ENCODE measurements at places on chromosomes 1 and 21.

DNA sequence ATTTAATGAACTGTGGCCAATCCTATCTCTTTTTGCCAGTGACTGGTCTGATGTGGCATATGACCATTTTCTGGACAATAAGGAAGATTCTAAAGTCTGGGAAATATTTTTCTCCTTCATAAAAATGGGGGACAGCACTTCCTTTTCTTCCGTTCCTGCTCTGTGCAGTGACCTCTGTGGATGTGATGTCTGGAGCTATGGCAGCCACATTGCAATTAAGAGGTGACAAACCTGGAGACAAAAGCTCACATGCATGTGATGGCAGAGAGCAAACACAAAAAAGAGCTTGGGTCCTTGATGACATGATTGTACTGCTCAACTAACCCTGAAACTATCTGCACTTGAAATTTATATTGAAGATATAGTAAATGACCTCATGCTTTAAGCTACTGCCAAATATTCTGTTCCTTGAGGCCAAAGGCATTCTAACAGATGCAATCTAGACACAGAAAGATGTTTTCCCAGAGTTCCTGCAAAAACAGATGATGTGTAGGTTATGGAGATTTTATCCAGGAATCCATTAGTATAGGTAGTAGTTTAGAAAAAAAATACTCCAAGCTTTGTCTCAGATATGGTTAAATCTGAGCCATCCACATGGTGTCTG, 2.2 kb upstream of the MAGI3 start:
- DNase-seq: peak; percentile 19

DNA sequence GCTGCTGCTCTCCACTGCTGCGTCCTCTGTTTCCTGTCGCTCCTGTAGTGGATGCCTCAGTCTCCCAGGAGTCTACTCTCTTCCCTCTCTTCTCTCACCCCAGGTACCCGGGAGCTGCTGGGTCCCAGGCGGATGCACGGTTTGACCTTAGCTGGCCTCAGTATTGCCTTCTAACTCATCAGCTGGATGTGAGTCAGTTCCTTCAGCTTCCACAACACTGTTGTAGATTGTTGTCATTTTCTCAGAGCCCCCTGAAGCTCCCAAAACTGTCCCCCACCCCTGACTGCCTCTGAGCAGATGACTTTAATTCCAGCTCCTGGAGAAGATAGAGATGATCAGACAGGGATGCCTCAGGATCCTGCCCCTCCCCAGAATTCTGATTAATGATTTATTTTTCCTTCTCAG, 7.2 kb downstream of the CNIH3 start:
- no peak for DNase-seq

- DNase-seq: no peak
Observed at GRCh38 chr1:116111524-116112021, 374 bp downstream of the MAB21L3 start.

GRCh38 chr1:8851060-8851459, 27.4 kb downstream of the ENO1 start:
- DNase-seq: no peak

DNA sequence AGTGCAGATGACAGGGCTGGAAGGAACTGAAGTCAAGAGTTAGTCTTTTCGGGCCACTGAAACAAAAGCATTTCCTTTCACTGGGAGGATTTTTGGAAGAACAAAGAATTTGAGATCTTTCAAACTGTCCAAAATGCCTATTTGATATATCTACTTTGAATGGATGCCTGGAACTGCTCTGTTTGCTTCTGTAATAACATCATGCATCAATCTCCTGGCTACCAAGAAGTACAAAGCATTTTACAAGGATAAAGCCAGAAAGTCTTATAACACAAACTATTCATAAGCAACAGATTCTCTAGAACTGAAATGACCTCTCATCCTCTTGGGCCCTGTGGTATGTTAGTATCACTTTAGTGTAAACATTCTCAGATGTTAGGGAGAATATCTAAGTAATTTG, 18.2 kb upstream of the RHOU start:
- DNase-seq: peak; percentile 21

DNA sequence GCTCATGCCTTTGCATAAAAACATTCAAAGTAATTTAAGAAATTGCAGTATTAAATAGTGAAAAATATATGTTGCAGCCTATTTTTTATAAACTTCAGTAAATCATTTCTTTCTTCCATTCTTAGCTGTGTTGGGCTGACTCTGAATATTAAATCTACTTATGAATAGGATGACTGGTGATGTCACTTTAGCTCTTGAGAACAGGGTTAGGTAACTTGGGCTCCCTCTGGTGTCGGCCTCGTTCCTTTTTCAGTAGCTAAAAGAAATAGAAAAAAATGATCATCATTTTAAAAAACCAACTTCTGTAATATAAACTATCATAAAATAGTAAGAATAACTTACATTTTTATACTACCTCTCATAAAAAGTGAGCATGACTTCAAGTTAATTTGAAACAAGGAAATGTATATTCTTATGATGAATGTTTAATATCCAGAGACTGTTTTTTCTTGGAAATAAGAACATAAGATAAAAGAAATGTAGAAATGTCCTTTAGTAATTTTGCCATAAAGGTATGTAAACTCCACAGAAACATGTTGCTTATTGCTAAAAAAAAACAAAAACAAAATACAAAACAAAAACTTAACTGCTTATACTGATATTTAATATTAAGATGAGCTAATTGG, 26.8 kb upstream of the NCAM2 start:
- DNase-seq: peak; percentile 65

- DNase-seq: peak; percentile 68
Observed at GRCh38 chr1:164780863-164781262, 221.9 kb downstream of the PBX1 start.

DNA sequence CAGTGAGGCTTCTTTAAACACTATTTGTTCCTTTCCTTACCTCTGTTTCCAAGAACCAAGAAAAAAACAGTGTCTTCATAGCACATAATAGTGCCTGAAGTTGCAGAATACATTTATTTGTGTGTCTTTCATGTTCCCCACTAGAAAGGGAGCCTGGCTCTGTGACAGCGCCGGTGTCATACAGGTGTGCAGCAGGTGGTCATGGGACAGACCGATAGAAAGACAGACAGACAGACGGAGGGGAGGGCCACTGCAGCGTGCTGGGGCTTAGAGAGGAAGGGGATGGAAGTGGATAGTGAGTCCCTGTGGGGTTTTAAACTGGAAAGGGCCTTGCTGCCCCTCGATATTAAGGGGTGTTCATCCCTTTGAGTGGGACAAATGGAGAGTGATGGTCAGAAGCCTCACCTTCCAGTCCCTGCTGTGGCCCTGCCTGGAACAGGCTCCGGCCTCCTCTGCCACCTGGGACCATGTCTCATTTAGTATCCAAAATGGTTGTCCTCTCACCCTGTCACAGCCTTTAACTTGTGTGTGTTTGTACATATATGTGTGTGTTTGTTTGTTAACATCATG, 152.9 kb downstream of the PGBD5 start:
- DNase-seq: no peak

- peak; percentile 95 for DNase-seq
Observed at GRCh38 chr1:201530741-201531531, 8.0 kb upstream of the NAV1 start.

- DNase-seq: no peak
Observed at GRCh38 chr1:173258479-173259264, 51.5 kb upstream of the TNFSF4 start.

- DNase-seq: no peak
Observed at GRCh38 chr1:226233293-226233692, 9.8 kb downstream of the MIXL1 start.

GRCh38 chr1:220062629-220063028, 16.3 kb upstream of the EPRS1 start:
- no peak for DNase-seq

DNA sequence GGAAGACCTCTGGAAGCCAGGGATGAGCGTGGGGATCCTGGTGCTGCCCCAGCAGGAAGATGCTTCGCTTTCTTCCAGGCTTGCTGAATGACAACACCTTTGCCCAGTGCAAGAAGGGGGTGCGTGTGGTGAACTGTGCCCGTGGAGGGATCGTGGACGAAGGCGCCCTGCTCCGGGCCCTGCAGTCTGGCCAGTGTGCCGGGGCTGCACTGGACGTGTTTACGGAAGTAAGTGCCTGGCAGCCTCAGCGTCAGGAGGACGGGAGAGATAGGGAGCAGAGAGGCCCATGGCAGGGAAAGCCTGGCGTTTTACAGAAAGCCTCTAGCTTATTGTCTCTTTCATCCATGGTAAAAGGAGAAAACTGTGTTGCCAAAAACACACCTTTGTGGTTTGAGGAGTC, 23.5 kb downstream of the PHGDH start:
- no peak for DNase-seq

DNA sequence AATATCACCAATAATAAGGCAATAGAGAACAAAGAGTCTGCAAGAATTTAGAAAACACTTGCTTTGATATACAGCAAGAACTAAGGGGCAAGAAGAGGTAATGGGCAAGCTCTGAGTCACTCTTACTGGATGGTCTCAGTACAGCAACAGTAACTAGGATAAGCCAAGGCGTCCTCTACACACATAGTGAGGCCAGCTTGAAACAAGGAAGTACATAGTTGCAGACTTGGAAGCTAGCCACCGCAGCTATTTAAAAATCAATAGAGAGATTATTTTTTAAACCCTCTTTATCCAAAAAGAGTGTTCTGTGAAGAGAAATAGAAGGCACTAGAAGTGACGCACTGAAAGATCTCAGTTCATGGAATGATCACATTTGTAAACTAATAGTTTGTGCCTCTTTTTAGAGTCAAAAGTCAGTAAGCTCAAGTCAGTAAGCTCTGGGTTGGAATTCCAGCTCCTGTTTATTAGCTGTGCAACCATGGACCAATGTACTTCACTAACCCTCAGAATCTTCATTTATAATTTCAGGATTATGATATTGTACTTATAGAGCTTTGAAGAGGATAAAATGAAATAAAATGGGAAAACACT, 118.6 kb downstream of the AKT3 start:
- no peak for DNase-seq

Measured in fibroblast of the aortic adventitia (primary cell).